ENCODE measurements at places on chromosomes 3 and 15. TPM values are rescaled to one million over a fixed set of nuclear protein-coding genes. Genes with fewer than 3 reads are reported as not detected.

The GP9 gene
- 0.50 TPM for total RNA-seq

The CGNL1 gene
- total RNA-seq: 9.6 TPM

The SERPINI1 gene
- 3.1 TPM for total RNA-seq

The ACSBG1 gene
- 0.33 TPM for total RNA-seq

GRCh38 chr3:38644016-38644661, 5.3 kb downstream of the SCN5A start:
- H3K4me3 ChIP-seq: no peak overlapping the region
- H3K36me3 ChIP-seq: no peaks in the 10 kb centered on the region
- H3K27ac ChIP-seq: no peak overlapping the region
- DNase-seq: no peak
- no peaks in the 10 kb centered on the region for H3K27me3 ChIP-seq

DNA sequence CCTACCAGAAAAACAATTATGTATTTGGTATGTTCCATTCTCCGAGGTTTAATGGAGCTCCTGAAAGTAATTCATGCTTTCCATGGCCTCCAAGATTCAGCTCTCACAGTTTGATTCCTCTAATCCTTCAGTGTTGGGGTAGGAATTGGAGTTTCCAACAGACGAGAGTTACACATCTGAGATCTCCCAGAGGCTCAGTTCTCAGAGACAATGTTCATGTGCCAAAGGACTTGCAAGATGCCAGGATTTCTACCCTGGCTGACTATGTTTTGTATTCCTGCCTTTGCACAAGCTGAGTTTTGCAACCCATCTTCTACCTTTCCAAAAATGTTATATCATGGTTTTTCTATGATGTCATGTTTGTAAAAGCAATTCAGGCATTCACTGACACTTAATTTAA, 322.9 kb downstream of the ERC2 start:
- no peak overlapping the region for H3K4me3 ChIP-seq
- H3K4me1 ChIP-seq: no peaks in the 10 kb centered on the region
- DNase-seq: no peak

- H3K27me3 ChIP-seq: peaks cover 24% of the 10 kb centered on the region
- H3K4me1 ChIP-seq: no peaks in the 10 kb centered on the region
- H3K36me3 ChIP-seq: no peaks in the 10 kb centered on the region
- no peak for DNase-seq
Measured at GRCh38 chr3:38722781-38723568, 73.5 kb upstream of the SCN5A start.

- no peaks in the 10 kb centered on the region for H3K27me3 ChIP-seq
- H3K4me3 ChIP-seq: no peak overlapping the region
- H3K36me3 ChIP-seq: no peaks in the 10 kb centered on the region
- H3K4me1 ChIP-seq: no peaks in the 10 kb centered on the region
Measured at GRCh38 chr3:101898752-101899169, 49.4 kb downstream of the NFKBIZ start.

- DNase-seq: no peak
- H3K36me3 ChIP-seq: no peaks in the 10 kb centered on the region
- no peak overlapping the region for H3K27ac ChIP-seq
- no peak overlapping the region for H3K4me3 ChIP-seq
Measured at GRCh38 chr15:41631880-41632470, 28.2 kb upstream of the MGA start.

GRCh38 chr3:74435631-74436030, 178.8 kb downstream of the CNTN3 start:
- H3K27ac ChIP-seq: no peak overlapping the region
- no peak overlapping the region for H3K4me3 ChIP-seq
- H3K4me1 ChIP-seq: no peaks in the 10 kb centered on the region
- DNase-seq: no peak
- H3K36me3 ChIP-seq: no peaks in the 10 kb centered on the region

GRCh38 chr3:126147147-126147931, 33.0 kb downstream of the ALDH1L1 start:
- no peak overlapping the region for H3K4me3 ChIP-seq
- H3K4me1 ChIP-seq: no peaks in the 10 kb centered on the region
- no peaks in the 10 kb centered on the region for H3K27me3 ChIP-seq
- H3K36me3 ChIP-seq: peaks cover 5% of the 10 kb centered on the region
- no peak overlapping the region for H3K27ac ChIP-seq
- DNase-seq: peak; percentile 91

- peaks cover 14% of the 10 kb centered on the region for H3K27me3 ChIP-seq
- H3K36me3 ChIP-seq: peaks cover 22% of the 10 kb centered on the region
- H3K27ac ChIP-seq: no peak overlapping the region
- H3K4me1 ChIP-seq: peaks cover 4% of the 10 kb centered on the region
- no peak for DNase-seq
Measured at GRCh38 chr3:14508505-14508819, 31.7 kb downstream of the GRIP2 start.

DNA sequence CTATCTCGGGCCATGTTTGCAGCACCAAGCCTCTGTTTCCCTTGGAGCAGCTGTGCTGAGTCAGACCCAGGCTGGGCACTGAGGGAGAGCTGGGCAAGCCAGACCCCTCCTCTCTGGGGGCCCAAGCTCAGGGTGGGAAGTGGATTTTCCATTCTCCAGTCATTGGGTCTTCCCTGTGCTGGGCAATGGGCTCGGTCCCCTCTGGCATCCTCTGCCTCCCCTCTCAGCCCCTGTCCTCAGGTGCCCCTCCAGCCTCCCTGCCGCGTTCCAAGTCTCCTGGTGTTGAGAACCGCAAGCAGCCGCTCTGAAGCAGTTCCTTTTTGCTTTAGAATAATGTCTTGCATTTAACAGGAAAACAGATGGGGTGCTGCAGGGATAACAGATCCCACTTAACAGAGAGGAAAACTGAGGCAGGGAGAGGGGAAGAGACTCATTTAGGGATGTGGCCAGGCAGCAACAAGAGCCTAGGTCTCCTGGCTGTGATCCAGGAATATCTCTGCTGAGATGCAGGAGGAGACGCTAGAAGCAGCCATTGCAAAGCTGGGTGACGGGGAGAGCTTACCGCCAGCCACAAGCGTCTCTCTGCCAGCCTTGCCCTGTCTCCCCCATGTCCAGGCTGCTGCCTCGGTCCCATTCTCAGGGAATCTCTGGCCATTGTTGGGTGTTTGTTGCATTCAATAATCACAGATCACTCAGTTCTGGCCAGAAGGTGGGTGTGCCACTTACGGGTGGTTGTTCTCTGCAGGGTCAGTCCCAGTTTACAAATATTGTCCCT, 1.2 kb downstream of the RHO start:
- no peaks in the 10 kb centered on the region for H3K36me3 ChIP-seq
- no peak overlapping the region for H3K27ac ChIP-seq
- no peaks in the 10 kb centered on the region for H3K27me3 ChIP-seq
- no peak for DNase-seq
- H3K4me3 ChIP-seq: no peak overlapping the region

All from esophagus muscularis mucosa (tissue), 4 donors.